SHP77 (cell line): ENCODE measurements at places on chromosomes 13 and 19.

- no peak for DNase-seq
Observed at GRCh38 chr13:111659219-111659775, 338.9 kb downstream of the TEX29 start.

GRCh38 chr13:114128624-114129522 is 3.5 kb downstream of the RASA3 start:
- no peak for DNase-seq

DNA sequence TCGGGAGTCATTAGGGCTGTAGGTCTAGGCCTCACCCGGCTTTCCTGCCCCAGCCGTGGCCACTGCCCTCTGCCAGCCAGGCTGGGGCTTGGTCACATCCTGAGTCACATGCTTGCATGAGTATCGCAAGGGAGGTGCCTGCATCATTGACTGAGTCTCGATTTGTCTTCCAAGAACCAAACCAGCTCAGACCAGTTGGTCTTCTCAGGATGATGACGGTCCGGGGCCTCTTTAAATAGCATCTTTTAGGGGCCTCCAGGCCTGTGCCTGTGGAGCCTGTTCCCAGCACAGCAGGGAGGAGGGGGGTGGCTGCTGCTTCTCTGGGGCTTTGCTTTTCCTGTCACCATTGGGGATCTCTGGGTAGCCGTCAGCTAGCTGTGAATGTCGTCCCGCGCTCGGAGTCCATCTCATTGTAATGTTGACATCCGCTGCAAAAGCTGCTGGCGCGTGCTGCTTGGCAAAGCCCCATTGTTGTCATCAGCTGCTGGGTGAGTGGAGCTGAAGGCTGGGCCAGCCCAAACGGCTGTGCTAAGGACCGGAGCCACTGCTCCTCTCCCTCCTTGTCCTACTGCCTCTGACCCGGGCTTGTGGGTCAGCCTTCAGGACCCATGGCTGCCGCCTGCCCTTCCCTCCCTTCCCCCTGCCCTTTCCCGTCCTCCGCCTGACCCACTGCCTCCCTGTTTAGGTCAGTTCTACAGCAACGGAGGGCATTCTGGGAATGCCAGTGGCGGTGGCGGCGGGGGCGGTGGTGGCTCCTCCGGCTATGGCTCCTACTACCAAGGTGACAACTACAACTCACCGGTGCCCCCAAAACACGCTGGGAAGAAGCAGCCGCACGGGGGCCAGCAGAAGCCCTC is 14.3 kb upstream of the QTRT1 start:
- DNase-seq, result no peak

GRCh38 chr19:55224038-55224665 is 4.4 kb downstream of the TMEM86B start:
- DNase-seq, result no peak

GRCh38 chr13:39405107-39405506 is 197.9 kb downstream of the LHFPL6 start:
- no peak for DNase-seq

GRCh38 chr13:91126806-91127205 is 220.7 kb upstream of the MIR17HG start:
- DNase-seq, result no peak

DNA sequence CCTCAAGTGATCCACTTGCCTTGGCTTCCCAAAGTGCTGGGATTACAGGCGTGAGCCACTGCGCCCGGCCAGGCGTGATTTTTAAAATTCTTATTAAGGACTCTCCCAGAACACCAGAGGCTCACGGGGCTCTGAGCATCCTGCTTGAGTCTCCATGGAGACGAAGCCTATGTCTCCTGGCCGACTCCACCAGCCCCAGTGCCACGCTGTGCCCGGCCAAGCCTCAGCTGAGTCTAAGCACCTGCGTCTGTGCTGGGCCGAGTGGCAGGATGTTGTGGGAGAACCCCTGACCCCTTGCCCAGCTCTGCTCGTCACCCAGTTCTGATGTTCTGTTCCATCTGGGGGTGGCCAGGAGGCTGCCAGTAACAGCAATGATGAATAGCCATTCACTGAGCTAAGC is 3.9 kb upstream of the CELF5 start:
- no peak for DNase-seq

DNA sequence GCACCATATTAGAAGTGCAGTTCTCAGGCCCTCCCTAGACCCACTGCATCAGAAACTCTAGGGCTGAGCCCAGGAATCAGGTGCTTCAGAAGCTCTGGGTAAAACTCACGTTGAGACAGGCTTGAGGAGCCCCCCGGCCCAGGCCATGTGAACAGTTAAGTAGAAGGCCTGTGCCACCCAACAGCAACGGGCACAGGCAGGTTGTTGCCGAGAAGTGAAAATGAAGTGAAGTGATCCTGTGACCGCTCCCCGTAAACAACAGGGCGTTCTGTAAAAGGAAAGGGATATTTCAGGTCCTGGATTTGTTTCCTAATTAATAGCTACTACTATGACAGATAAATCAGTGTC is 128.8 kb downstream of the ATP11A start:
- DNase-seq, result no peak

DNA sequence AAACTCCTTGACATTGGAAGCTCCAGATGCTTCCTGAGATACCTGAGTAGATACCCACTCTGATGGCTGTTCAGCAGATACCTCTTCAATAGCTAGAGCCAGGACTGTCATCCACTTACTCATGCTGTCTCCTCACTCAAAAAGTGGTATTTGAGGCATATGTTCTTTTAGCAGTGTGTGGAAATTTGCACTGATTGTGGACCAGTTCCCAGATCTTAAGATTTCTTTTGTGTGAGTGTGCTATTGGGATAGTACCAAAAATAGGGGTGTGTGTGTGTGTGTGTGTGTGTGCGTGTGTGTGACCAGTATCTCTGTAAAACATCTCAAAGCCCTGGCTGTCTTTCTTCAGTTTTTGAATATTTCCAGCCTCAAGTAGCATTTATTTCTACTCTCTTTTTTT is 108.3 kb downstream of the SLITRK5 start:
- DNase-seq, result no peak

GRCh38 chr13:92602560-92602959 is 624.0 kb upstream of the GPC6 start:
- DNase-seq, result no peak

- DNase-seq, result no peak
Observed at GRCh38 chr13:25806264-25806974, 245.4 kb downstream of the SHISA2 start.

- DNase-seq, result no peak
Observed at GRCh38 chr13:98918771-98919170, 59.1 kb downstream of the DOCK9 start.

GRCh38 chr19:5138606-5139582 is 170.0 kb downstream of the KDM4B start:
- DNase-seq, result no peak

DNA sequence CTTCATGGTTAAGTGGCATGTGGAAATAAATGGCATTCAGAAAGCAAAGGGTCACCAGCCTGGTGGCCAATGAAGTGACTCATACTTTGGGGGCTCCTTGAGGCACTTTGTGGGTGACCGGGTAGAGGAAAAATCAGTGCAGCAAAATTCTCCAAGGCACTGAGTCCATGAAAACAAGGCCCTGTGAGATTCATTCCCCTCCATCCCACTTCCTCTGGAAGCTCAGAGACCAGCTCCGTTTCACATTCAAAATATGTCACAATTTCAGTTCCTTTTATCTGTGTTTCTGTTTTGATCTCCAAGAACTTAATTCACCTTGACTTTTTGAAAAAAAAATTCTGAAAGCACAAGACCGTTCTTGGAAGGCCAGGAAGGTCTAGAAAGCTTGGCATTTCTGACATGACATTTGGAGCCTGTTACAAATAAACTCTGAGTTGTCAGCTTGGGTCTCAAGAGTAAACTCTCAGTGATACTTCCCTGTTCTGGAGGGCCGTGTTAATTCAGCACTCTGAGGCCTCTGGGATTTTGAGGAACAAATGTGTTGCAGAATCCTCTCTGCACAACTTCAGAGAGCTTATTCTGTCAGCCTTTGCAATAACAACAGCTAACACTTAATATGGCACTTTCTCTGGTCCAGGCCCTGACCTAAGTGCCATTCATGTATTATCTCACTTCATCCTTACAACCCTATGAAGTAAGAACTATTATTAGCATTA is 6.8 kb downstream of the CYSLTR2 start:
- no peak for DNase-seq

GRCh38 chr13:93900731-93901130 is 578.8 kb downstream of the DCT start:
- DNase-seq, result no peak

DNA sequence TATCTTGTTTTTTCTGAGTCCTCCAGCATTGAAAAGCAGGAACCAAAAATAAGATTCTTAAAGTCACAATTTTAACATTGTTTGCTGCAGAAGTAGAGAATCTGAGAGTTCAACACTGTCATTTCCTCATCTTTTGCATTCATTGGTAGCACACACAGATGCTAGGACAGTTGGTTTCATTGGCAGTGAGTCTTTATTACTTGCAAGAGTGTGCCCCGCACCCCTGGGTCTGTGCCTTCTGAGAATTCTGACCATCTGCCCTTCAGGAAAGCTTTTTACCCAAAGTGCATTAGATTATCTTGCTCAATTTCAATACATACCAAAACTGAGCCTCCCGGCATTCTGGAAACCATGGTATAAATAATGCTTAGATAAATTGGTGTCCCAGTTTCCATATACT is 247.7 kb upstream of the SLITRK1 start:
- DNase-seq, result no peak

- DNase-seq, result no peak
Observed at GRCh38 chr19:34484328-34484727, 2.8 kb downstream of the WTIP start.

GRCh38 chr19:2333807-2334211 is 5.3 kb downstream of the SPPL2B start:
- DNase-seq, result no peak

GRCh38 chr13:40992678-40993518 is 26.2 kb downstream of the ELF1 start:
- peak; percentile 83 for DNase-seq

- no peak for DNase-seq
Observed at GRCh38 chr13:97477844-97478243, 43.9 kb downstream of the RAP2A start.

DNA sequence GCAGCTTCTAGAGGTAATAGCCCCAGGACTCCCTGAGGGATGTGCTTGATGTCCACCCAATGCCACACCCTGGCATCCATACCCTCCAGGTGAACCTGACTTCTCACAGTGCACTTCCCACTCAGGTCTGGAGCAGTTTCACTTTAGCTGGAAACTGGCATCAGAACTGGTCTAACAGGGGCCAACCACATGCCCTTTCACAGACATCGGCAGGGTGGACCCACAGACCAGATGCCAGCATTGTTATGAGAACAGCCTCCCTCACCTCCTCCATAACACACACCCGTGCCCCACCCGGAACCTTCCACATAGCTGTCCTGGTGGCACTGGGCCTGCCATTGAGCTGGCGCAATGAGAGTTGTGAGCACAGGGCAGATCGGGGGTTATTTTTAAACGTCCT is 77.4 kb upstream of the GPR12 start:
- no peak for DNase-seq

- DNase-seq, result no peak
Observed at GRCh38 chr19:2989236-2989946, 12.0 kb downstream of the TLE6 start.

DNA sequence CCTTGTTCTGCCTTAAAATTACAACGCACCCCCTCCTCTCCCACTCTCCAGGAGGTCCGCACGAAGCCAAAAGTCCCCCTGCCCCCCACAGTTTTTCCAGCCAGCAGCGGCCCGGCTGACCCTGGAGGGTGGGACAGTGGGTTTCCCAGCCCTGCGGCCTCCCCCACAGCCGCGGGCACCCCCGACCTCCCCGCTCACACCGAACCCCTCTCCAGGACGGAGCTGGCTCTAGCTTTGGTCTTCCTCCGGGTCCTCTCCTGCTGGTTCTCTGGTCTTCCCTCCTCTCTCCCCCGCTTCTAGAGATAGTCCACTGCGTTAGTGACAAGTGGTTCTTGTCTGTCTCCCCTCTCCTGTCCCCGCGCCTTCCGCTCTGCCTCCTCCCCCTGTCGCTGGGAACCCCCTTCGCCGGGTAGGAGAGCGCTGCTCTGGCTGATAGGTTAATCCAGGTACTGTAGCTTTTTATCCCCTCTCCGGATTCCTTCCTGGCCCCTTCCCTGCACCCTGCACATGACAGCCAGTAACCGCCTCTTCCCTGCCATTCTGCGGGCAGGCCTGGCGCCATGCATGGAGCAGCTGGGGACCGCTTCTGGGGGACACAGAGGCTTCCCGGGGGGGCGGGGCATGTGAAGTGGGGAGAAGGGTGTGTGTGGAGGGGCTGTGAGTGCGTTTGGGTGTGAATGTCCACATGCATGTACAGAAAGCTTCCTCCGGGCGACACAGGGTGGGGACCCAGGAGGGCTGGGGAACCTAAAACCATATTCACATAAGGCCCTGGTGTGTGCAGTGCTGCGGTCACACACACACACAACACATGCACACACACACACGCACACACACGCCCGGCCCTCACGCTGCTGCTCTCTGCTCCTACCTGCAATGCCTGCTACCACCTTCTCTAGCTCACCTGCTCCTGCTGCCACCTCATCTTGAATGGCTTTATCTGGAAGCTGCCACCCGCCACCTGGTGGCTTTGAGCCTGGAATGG is 17.2 kb downstream of the PRR36 start:
- no peak for DNase-seq

DNA sequence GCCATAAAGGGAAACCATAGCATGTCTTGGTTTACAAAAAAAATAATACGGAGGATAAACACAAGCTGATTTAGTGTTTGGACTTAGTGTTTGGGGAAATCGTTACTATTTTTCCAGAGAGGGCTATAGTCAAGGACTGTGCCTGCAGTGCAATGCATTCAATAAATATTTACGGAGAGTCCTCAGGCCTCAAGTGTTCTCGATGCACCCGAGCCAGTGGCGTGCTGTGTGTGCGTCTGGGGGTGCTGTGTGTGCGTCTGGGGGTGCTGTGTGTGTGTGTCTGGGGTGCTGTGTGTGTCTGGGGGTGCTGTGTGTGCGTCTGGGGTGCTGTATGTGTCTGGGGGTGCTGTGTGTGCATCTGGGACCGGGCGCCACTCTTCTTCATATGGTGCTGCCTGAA is 71.7 kb upstream of the GTF3A start:
- DNase-seq, result no peak

GRCh38 chr13:109381546-109382180 is 404.7 kb downstream of the IRS2 start:
- DNase-seq, result no peak

DNA sequence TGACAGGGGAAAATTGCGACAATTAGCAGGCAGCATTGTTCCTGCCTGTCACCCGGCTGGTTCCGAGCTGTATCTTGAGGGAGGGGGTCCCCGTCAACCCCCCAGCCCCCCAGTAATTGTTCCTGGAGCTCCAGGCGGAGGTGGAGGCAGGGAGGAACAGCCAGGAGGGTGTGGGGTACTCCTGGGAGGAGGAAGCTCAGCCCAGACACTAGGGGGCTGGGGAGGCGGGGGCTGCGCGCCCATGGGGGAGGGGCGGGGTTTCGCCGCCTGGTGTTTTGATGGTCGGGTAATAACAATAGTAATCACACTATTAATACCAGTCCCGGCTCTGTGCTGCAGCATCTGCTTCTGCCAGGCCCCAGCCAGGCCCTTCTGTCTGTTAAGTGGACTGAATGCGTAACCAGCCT is 8.6 kb downstream of the NPAS1 start:
- DNase-seq, result no peak

- DNase-seq, result no peak
Observed at GRCh38 chr19:10293637-10294367, 4.0 kb downstream of the ICAM5 start.

- no peak for DNase-seq
Observed at GRCh38 chr19:53015730-53016129, 2.0 kb downstream of the ERVV-1 start.

- no peak for DNase-seq
Observed at GRCh38 chr13:46665633-46666482, 112.9 kb downstream of the LRCH1 start.

- no peak for DNase-seq
Observed at GRCh38 chr13:23754506-23754905, 134.7 kb downstream of the MIPEP start.
